ENCODE measurements at places on chromosomes 16 and 17.

DNA sequence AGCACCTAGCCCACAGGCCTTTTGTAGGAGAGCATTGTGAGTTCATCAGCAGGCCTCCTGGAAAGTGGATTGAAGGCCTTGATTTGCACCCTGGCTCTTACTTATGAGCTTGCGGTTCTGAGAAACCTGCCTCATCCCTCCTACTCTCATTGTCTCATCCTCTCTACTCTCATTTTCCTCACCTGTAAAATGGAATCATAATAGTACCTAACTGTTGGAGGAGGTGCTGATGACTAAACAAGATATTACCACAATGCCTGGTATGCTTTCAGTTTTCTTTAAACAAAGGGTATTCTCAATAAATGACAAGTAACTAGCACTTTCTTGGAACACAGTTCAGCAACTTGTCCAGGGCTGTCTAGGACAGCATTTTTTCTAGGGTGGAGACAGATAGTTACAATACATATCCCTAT lies 243.1 kb upstream of the MAF start:
- DNase-seq: no peak

DNA sequence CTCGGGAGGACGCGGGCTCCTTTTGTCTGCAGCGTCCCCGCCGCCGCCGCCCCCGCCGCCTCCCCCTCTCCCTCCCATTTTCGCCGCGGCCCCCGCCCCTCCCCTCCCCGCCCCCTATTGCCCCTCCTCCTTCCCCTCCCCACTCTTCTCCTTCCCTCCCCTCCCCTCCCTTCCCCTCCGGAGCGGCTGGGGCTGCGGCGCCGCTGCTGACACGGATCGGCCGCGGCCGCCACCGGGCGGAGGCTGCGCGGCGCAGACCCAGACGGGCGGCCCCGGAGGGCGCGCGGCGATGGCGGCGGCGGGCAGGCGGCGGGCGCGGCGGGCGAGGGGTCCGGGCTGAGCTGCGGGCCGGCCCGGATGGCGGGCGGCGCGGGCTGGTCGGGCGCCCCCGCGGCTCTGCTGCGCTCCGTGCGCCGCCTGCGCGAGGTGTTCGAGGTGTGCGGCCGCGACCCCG lies at the start of gene RAB11FIP4:
TSS of gene RAB11FIP4 (plus strand) at position 180 of the 454 bp plus-strand sequence. CDS start at position 358, 178 bp downstream.
- no peak for DNase-seq

- no peak for DNase-seq
Observed at GRCh38 chr17:76421044-76421407, 31.9 kb downstream of the UBE2O start.

GRCh38 chr16:73713251-73713650 lies 583.4 kb upstream of the PSMD7 start:
- no peak for DNase-seq

DNA sequence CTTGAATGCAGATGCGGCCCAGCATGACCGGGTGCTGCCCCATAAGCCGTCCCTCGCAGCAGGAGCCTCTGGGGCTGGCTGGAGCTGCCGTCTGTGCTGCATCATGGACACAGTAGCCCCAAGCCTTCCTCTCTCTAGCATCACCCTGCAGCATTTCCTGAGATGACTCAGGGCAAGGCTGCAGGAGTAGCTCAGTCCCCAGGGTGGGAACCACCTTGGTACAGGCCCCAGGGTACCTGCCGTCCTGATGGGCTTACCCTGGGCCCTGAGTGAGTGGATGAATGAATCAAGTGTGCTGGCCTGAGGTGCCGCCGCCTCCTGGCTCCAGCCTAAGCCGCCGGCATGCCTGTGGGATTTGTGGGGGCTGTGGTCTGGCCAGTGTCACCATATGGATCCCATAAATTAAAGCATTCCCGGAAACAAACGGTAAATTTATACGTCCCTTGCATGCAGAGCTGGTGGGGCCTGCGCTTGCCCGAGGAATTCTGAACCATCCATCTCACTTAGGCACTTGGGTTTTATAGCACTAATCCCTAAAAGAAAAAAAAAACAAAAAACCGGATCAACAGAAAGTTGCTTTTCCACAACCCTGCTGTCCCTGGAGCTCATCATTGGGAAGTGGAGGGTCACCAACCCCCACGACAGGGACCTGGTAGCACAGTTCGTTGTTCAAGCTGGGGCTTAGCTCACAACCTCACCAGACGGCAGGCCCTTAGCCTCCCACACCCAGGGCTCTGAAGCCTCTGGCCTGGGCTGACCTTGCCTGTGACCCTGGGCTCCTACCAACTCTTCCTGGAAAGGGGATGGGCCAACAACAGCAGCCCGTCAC lies 242.6 kb upstream of the CIBAR2 start:
- DNase-seq: no peak

DNA sequence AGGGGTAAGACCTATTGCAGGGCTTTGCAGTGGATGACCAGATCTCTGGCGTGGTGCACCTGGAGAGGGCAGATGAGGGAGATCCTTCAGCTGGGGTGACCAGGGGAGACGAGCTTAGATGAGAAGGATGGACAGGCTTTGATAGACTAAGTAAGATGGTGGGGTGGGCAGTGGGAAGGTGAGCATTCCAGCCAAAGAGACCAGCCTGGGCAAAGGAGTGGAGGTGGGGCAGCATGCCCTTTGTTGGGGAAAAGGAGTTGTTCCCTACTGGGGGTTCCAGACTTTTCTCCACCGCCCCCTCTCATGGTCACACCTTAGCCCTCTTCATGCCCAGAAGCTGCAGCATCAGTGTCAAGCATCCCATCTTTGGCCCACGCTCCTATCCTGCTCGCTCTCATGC lies 27.6 kb downstream of the ANKRD40 start:
- no peak for DNase-seq

GRCh38 chr17:32549559-32549958 lies 62.8 kb downstream of the CDK5R1 start:
- no peak for DNase-seq

DNA sequence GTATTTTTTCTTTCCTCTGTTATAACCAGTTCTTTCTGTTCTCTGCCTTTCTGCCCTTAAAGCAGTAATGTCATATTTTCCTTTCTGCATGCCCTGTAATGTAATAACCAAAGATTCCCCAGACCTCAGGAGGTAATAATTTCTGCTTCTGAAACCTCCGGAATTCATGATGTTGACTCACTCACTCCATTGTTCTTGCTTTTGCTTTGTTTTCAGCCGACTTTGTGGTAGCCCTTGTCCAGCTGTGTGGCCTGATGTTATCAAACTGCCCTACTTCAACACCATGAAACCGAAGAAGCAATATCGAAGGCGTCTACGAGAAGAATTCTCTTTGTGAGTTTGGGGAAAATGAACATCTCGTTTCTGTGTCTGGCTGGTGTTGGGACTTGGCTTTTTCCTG lies 55.9 kb downstream of the CDK12 start:
- DNase-seq: no peak

DNA sequence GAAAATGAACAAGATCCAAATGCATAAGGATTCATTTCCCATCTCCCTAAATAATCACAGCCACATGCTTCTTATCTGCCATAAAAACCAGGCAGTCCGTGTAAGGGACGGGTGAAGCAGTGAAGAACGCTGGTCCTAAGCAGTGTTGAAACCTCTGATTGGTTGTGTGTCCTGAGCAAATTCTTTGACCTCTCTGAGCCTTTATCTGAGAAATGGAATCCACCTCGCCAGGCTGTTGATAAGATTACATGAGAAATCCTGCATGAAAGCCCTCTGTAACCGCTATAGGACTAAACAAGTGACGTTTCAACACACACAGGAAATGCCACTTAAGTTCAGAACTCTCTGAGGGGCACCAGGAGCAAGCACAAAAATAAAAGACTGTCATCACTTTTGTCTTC lies 26.8 kb downstream of the GAS7 start:
- DNase-seq: no peak

- DNase-seq: no peak
Observed at GRCh38 chr17:39622380-39623006, 4.3 kb upstream of the PPP1R1B start.

DNA sequence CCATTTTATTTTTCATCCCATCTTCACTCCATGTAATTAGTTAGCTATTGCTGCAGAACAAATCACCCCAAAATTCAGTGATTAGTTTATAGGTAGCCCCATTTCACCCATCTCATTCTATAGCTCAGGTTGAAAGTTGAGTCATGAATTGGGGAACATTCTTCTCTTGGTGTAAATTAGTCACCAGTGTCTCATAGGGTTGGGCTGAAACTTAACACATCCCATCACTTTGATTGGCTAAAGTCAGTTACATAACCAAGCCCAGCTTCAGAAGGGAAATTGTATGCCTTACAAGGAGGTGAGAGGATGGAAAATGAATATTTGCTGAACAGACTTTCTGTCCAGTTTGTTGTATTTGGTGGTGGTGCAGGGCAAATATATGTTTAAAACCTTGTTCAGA lies 477.5 kb downstream of the WWOX start:
- DNase-seq: no peak

Measured in left forelimb (tissue), 1 donor.